ENCODE measurements at places on chromosomes 4 and X.

DNA sequence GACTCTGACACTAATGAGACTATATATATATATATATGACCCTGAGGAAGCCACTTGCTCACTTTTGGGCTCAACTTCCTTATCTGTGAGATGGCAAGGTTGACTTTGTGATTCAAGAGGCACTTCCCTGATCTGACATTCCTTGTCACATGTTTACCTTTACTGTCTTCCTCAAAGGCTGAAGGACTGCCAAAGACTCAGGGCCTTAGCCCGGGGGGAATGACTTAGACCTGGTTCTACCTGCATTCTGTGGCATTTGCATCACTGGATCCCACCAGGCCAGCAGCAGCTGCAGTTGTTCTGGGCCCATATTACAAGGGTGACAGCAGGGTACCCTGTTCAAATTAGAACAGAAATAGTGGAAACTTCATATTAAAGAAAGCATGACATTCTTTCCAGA lies 3.1 kb upstream of the HS6ST2 start:
- DNase-seq: no peak

- no peak for DNase-seq
Measured at GRCh38 chrX:65574356-65574755, 39.8 kb upstream of the LAS1L start.

DNA sequence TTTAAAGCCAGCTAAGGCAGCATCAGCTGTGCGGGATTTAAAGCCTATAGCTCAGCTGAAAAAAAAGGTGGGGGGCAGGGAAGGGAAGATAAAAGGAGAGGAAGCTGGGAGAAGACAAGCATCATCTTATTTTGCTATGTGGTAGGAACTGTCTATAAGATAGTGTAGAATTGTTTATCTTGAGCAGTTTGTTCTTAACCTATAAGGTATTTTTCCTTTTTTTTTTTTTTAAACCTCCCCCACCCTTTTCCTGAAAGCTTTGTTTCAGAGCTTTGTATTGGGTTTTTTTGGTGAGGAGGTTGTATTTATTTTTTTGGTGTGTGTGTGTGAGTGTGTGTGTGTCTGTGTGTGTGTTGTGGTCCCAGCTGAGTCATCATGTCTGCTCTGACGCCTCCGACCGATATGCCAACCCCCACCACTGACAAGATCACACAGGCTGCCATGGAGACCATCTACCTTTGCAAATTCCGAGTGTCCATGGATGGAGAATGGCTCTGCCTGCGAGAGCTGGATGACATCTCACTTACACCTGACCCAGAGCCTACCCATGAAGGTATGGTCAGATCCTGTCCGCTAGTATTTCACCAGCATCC lies 531 bp downstream of the RUFY3 start:
- peak; percentile 88 for DNase-seq

DNA sequence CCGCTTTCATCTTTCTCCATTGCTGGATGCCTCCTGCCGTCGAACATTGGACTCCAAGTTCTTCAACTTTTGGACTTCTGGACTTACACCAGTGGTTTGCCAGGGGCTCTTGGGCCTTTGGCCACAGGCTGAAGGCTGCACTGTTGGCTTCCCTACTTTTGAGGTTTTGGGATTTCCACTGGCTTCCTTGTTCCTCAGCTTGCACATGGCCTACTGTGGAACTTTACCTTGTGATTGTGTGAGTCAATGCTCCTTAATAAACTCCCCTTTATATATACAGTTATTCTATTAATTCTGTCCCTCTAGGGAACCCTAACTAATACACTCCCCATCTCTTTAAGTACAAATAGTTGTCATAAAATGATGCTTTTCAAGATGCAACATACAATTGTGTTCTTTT lies 595.3 kb downstream of the ARAP2 start:
- no peak for DNase-seq

DNA sequence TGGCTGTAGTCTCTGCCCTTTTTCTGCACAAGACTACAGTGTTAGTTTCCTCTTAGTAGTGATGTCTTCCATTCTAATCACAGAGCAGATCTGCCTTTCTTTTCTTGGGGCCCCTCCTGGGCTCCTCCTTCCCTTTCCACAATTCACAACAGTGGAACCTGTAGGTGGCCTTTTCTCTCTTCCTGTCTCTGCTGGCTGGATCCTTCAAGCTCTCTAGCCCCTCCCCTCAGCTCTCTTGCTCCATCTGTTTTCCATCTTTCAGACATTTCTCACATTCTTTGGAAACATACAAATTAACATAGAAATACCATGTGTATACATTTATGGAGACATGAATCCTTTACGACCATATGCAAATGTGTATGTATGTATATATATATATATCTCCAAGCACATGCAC lies 304 bp upstream of the SPIN2A start:
- peak; percentile 11 for DNase-seq

- no peak for DNase-seq
Measured at GRCh38 chr4:165393704-165394103, 14.9 kb downstream of the CPE start.

- DNase-seq: peak; percentile 58
Measured at GRCh38 chr4:48681856-48682255, 98.2 kb downstream of the FRYL start.

- DNase-seq: no peak
Measured at GRCh38 chr4:3440011-3440410, 1.8 kb upstream of the HGFAC start.

GRCh38 chr4:132614682-132615081 lies 534.4 kb upstream of the PCDH10 start:
- DNase-seq: no peak

DNA sequence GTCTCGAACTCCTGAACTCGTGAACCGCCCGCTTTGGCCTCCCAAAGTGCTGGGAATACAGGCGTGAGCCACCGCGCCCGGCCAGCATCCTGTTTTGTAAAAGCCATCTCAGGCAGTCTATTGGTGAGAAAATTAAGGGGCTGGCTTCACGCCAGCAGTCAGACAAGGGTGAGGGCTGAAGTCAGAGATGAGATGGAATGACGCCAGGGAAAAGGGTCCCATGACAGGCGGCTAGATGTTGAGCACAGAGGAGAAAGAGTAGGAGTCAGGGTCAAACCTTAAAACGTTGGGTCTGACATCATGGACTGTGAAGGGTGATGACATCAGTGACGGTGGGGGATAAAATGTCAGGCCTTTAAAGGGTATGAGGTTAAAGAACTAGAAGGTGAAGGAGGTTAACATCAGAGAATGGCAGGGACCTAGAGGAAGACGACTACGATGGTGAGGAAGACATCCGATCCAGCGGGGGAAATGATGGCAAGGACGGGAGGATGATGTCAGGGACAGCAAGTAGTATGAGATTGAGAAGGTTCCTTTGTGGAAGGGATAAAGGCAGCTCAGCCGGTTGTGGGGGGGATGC lies 504 bp upstream of the RBM3 start:
- DNase-seq: no peak

DNA sequence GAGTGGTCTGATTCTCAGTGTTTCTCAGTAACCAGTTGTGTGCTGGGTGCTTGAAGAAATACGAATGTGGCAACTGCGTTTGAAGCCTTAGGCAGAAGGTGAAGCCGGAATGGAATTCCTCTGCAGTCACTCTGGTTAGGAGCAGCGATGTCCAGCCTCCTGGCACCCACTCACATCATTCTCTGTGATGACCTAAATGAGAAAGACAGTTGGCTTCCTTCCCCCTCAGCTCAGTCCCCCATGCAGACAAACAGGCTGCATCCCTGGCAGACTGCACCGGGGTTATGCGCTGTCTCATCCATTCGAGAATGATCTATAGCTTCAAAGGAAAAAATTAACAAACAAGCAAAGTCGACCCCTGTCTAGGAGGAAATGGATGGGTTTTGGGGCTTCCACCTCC lies 170.1 kb upstream of the SCML1 start:
- peak; percentile 53 for DNase-seq

GRCh38 chr4:187128222-187128621 lies 404.6 kb upstream of the FAT1 start:
- no peak for DNase-seq

GRCh38 chrX:1496076-1496475 lies 40.9 kb downstream of the P2RY8 start:
- no peak for DNase-seq

DNA sequence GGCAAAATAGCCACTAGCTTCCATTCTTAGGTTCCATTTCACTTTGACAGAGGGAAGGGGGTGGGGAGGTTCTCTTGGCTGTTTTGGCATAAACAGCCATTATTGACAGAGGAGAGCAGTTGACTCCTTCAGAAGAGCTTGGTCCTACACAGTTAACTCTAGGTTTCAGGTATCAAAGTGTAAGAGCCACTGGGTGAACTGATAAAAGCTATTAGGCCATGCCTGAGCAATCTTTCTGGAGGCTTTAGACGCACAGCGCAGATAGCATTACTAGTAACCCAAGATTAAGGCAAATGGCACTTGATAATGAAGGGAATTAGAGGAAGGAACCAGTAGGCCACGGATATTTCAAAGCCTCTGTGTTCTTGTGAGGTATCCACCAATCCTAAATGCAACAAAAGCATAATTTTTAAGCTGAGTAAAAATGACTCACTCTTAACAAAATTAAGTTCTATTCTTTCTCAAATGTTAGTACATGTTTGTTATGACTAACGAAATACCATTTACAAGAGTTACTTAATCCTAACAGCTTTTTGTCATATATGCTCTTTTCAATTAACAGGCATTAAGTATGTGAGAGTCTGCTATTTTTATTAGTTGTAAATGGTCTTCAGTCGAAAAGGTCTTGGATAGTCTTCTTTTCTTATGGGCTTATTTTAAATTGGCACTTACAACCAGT lies 53.6 kb downstream of the SLC7A11 start:
- DNase-seq: no peak

DNA sequence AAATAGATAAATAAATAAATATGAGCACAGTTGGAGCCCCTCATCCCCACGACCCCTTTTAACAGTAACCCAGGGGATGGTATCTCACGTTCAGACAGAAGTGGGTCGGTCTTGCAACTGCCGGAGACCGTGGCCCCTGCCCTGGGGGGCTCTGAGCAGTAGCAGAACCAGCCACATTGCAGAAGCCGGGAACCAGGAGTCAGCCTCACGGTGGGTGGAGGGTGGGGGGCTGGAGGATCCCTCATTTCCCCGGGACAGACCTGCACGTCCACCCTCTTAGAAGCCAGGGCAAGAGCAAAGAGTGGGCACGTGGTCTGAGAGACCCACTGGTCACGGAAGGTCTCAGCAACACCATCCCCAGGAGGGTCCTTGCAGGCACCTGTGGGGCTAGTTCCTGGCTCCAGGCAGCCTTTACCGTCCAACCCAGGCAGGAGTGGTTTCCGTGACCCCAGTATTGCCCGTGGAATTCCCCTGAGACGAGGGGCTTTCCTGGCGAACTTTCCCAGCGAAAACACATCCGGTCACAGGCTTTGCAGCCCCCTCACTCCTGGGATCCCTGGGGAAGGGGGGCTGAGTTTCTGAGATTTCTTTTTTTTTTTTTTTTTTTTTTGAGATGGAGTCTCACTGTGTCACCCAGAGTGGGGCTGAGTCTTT lies 8.8 kb upstream of the IL3RA start:
- DNase-seq: no peak

DNA sequence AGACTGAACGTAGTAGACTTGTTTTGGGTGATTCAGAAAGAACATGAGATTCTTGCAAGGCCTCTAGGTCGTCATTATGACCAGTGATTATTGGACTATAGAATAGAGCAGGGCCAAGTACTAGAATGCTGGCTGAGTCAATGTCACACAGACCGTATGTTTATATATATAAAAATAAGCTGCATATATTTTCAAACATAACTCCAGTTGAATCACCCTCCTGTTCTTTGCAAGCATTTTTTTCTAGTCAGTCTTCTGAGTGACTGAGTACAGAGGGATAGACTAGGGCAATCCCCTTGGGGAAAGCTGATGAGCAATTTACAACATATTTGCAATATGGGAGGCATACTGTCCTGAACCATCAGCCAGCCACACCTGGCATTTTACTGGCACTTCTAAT lies 48.4 kb upstream of the PRPS1 start:
- peak; percentile 67 for DNase-seq

DNA sequence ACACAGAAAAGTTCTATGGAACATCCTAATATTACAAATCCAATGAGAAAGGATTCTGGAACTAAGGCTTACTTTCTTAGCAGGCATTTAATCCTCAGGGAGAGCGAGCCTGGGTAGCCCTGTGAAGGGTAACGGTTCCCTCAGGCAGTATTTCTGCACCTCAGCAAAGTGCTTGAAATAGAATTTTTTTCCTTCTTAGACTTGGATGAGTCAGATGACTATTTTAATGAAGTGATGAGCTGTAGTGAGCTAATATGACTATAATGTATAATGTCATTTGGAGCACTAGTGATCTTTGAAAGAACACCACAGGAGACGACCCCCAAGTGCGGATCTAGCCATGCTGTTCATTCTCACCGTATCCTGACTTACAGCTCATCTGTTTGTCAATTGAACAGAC lies 493.0 kb upstream of the FAM241A start:
- DNase-seq: peak; percentile 10

DNA sequence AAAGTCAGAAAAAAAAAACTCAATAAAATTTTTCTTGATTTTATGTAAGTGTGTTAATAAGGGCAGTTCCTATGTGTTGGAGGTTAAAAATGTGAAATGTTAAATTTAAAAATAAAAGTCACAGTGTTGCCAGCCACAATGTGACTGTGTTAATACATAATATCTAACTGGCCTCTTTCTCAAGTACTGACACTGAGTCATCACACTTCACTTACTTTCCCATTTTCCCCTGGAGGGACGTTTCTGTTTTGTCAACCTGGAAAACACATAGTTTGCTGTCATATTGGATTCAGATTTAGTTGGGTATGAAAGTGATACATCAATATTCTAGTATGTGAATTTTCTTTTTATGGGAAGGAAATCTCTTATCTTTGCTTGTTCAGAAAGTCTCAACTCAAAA lies 46.4 kb downstream of the ARHGEF38 start:
- no peak for DNase-seq

DNA sequence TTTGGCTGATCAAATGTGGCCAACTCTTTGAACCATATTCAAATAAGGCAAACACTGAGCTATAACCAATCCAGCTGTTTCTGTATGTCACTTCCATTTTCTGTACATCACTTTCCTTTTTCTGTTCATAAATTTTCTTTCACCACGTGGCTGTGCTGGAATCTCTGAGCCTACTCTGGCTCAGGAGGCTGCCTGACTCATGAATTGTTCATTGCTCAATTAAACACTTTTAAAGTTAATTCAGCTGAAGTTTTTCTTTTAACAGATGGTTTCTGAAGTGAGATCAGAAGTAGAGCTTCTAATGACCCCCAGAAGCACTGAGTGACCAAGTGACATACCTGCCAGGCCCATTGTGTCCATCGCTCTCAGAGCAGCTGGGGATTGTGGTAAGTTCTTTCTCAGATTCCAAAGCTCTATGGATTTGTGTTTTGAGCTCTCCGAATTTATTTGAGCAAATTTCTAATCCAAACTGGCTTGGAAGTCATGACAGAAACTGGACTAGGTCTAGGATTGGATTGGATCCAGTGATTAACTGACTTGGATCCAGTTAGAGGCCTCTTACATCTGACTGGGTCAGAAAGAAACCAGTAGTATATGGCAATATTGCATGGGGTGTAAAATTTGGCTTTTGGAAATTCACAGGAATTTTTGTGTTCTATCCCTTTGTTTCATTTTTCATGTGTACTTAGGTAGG lies 121.2 kb upstream of the BANK1 start:
- DNase-seq: peak; percentile 43

DNA sequence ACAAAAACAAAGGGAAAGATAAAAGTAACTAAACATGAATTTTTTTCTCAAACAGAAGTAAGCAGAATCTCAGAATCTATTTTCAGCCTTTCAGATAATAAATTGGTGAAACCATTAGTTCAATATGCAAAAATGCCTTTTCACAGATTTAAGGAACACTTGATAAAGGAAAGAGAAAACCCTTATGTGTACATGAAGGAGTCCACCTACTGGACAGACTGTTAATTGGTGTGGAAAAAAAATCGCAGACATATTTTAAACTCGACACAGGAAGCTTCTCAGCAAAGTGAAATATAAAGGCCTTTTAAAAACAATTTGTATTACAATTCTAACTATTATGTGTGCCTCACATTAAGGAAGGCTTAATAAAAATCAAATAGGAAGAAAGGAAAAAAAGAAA lies 22.3 kb downstream of the COX7B2 start:
- peak; percentile 6 for DNase-seq
